ENCODE measurements at places on chromosomes 1 and 21. TPM values are rescaled to one million over a fixed set of nuclear protein-coding genes. Genes with fewer than 3 reads are reported as not detected.

DNA sequence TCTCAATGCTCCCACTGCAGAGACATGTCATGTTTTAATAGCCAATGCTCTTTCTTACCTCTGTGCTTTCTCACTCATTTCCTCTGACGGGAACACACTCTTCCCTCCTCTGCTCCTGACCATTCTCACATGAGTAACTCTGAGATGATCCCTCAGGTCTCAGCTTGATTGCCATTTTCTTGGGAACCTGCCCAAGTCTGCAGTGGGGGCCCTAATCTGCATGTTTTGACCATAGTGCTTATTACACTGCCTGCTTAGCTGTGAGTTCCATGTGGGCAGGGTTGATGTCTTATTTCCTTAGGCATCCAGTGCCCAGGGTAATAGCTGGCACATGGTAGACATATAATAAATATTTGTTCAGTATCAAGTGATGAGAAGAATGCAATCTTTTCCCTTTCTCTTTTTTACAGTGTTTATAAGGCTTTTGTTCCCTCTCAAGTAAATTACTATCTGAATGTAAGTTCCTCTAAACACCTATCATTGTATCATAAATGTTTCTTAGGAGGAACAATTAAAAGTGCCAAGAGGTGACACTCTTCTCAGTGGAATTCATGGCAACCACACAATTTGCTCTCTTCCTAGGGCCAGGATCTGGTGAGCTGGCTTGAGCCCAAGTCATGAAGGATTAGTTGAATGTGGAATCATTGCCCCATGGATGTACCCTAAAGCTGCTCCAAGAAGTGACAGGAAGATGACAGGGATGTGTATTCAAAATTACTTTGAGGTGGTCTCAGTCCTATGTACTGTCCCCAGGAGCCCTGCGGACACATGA is 485.4 kb upstream of the USP24 start:
- DNase-seq = no peak

DNA sequence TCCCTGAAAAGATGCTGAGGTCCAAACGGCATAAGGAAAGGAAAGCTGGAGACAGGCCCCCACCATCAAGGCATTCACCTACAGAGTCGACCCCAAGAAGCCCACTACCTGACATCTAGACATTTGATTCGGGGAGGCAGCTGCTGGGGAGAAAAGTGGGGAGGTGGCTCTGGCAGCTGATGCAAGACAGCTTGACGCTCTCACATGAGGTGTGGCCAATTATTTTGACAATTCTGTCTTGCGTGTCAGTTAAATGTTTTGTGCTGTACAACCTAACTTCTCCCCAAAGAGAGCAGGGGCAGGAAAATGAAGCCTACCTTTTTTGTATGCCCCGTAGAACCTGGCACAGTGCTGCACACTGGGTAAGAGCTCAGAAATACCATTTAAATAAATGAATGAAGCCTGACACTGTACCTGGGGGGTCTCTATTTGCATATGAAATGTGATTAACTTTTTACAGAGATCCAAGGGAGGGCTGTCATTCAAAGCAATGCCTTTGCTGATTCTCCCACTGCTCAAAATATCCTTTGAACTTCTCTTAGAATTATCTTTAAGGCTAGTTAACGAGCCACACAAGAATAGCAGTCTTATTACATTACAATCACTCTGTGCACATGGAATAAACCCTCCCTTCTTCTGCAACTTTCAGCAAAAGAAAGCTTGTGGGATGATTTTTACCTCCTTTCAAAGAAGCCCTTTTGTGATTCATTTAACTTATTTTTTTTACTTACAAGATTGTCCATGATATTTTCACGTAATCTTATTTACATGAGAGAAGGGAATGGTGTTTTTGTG is 163.2 kb downstream of the TNR start:
- no peak for DNase-seq

DNA sequence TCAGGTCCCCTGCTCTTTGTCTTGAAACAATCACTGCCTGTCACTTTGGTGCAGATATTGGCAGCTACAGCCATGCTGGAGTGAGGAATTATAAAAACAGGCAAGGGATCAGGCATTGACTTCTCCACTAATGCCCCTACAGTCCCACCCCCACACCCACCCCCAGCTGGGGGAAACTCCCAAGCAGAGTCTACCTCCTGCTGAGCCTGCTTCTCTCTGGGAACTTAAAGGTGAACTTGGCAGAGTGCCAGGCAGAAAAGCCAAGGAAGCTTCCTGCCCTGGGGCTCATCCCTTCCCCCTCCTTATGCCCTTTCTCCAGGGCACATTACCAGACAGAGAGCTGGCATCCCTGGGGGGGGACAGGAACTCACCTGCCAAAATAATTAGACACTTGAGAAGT is 6.7 kb downstream of the NCMAP start:
- no peak for DNase-seq

GRCh38 chr1:64039390-64039926 is 164.0 kb upstream of the UBE2U start:
- no peak for DNase-seq

DNA sequence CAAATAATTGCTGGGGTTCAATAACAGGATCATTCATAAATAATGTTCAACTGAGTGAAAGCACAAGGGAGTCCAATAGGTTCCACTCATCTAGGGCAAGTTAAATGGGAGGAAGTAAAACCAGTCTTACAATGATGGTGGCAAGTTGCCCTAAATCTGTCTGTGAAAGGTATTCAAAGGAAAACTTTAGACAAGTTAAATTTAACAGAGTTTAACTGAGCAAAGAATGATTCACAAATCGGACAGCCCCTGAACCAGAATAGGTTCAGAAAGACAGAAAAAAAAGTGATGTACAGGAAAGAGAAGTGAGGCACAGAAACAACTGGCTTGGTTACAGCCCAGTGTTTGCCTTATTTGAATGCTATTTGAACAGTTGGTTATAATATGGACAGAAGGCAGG is 183.5 kb upstream of the ADGRL4 start:
- DNase-seq = no peak

The FASLG gene
- 47.4 TPM for total RNA-seq

- DNase-seq = no peak
These were observed 1.5 kb upstream of the TSPAN1 start for GRCh38 chr1:46173361-46173856.

- DNase-seq = no peak
These were observed 48.7 kb downstream of the OVGP1 start for GRCh38 chr1:111378791-111379190.

DNA sequence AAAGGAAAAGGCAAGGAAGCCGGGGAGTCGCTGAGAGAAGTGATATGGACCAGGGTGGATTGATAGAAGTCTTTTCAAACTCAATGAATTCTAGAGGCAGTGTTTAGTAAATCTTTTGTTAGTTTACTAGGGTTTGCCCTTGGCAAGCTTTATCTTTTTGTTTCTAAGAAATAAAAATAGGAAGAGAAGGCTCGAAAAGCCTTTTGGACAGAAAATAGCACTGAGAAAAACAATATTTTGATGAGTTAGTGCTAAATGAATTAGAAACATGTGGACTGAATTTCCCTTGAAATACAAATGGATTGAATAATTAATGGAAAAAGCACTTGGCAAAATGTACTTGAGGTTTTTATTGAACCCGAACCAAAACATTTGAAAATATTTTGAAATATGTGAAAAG is 121.8 kb upstream of the SPAG17 start:
- DNase-seq = no peak

The RXFP4 gene
- not detected for total RNA-seq

DNA sequence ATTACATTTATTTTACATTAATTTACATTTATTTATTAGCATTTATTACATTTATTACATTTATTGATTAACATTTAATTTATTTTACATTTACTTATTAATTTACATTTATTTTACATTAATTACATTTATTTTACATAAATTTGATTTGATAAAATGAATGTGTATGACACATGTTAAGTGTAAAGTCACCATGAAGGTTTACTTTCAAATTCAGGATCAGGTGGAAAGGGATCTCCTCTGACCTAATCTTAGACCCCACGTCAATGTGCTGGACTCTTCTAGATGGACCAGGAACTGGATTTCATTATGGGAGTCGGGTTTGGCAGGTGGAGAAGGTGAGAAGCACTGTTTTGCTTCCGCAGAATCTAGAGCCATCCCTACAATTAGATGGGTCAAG is 76.1 kb downstream of the NCAM2 start:
- DNase-seq = no peak

The SLC45A1 gene
- total RNA-seq = 0.61 TPM

DNA sequence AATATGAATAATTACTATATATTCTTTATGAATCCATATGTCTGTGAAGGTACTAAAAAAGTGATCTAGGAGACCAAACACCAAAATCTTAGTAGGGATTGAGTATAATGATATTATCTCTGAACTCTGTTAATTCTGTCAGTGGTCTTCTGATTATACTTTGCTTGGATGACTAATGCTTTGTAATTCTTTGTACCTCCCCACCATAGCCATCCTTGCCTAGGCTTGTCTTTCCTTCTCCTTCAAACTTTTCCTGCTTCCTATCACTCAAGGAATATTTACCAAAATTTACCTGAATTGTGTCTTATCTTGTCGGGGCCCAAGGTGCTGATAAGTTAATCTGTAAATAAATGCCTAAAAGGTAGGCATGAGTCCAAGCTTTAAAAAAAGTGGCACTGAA is 845 bp upstream of the RGS5 start:
- DNase-seq = no peak

DNA sequence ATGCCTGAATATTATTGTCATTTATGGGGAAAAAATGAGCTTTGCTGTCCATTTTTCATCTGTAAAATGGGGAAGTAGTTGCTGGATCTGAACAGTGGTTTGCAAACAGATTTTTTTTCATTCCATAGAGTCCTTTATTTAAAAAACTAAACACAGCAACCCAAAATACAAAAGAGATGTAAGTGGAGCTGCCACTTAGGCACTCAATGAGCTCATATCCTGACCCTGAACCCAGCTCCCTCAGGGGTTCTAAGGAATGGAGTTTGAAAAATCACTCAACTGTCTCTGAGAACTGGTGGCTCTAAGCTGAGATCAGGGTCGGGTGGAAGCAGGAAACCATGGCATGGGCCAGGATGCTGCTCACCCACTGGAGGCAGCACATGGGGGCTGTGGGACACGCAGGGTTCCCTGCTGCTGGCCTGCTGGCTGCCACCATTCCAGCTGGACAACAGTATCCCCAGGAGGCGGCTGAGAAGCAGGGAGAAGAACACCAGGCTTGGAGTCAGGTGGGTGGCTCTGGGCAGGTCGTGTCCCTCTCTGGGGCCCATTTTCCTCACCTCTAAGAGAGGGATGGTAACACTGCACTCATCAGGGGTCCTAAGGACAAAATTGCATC is 9.6 kb upstream of the ECE1 start:
- no peak for DNase-seq

DNA sequence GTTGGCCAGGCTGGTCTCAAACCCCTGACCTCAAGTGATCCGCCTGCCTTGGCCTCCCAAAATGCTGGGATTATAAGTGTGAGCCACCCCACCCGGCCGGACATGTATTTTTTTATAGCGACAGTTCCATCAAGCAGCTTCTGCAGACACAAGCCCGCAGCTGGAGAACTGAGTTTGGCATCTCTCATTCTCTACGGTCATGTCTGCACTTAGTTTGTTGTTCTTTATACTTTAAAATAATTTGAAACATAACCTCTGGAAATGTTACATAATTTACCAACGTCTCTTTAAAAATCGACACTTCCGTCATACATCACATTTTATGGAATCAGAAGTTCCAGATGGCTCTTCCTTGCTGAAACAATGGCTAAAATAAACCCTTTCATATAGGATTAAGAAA is 183.6 kb downstream of the DYRK1A start:
- no peak for DNase-seq

- no peak for DNase-seq
These were observed 24.3 kb upstream of the ENO1 start for GRCh38 chr1:8902765-8903164.

The PIK3CD gene
- total RNA-seq = 97.6 TPM

GRCh38 chr1:66873111-66873510 is 51.5 kb downstream of the DNAI4 start:
- no peak for DNase-seq

DNA sequence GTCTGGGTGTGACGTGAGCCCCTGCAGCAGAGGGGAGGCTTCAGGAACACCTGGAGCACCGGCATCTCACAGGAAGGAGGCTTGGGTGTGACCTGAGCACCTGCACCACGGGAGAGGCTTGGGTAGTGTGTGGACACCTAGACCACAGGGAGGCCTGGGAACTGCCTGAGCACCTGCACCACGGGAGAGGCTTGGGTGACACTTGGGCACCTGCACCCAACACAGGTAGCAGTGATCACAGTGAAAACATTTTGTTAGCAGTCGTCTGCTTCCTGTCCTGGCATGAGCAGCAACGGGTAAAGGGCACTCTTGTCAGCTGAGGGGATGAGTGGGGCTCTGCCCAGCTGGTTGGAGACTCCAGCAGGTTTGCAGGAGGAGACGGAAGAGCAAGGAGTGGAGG is 22.4 kb downstream of the LRRC3 start:
- no peak for DNase-seq

- no peak for DNase-seq
These were observed 17.2 kb upstream of the GFI1 start for GRCh38 chr1:92503926-92504285.
